Activated CD4-positive, alpha-beta T cell treated with anti-CD3 and anti-CD28 coated beads, Interleukin-2, Interleukin-6, amounts not matched to agents 100 ng/mL and 50 ng/mL, durations not matched to agents 16 hours and 8 hours (primary cell): ENCODE measurements at places on chromosomes 7 and 10.

DNA sequence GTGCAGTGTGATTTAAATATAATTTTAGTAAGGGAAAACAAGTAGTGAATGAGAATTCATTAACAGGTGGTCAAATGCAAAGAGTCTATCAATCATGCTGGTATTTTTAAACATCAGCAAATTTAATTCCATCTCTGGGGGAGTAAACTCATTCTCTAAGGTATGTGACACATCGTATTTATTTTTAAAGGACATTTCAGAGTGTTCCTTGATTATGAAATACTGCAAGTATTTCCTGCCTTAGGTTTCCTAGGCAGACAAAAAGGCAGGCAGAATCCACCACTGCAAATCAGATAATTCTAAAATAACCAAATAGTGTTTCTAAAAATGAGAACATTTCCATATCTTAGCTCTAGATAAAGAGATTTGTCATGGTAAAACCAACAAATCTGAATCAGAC, 193.8 kb downstream of the LRRTM3 start:
- no peak for DNase-seq

DNA sequence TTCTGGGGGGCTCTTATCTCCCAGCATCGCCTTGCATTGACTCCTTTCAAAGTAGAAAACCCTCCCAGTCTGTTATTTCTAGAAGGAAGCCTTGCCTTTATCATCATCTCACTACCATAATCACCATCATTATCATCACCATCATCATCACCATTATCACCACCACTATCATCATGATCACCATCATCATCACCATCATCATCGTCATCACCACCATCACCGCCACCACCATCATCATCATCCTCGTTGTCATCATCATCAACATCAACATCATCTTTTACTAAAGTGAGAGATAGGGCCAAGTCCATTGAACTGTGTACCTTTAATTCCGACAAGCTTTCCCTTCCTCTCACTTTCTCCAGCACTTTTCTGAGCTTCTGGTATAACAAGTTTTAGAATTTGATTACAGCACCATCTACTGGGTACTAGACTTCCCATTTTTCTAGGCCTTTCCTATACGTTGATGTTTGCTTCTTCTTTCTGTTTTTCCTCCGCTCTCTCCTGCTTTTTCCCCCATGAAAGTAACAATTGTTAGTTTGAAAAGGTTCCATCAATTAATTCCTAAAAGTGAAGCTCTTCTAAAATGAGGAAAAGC, 226.4 kb downstream of the BUB3 start:
- no peak for DNase-seq

- DNase-seq: no peak
Measured at GRCh38 chr7:22997871-22998518, 15.9 kb downstream of the HYCC1 start.

DNA sequence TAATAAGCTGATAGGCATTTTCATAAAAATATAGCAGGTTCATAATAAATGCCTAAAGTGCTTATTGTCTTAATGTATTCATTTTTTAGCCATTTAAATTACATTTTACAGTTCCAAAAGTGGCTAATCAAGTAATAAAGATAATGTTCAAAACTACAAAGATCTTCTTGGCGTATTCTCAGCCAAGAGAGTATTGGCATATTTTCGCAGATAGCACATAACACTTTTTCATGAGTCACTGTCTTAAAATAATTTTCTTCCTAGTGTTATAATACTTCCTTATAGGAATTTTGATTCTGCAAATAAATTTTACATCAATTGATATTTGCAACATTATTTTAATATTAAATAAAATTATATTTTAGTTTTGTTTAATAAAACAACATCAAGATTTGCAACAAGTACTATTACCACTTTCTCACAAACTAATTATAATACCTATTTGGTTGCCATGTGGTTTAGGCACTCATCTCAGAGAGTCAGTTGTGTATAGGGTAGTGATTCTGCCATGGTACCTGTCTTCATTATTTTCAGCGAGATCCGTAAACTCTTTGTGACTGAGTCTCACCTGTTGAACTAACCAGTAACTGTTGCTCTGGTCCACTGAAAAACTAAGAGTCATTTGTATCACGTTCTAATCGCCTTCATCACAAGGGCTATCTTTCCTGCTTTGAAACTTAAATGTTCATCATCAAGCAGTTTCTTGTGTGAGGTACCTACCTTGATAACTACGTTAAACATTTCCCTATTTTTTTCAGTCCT, 152.5 kb upstream of the AKR1E2 start:
- no peak for DNase-seq

GRCh38 chr7:158228131-158228530, 359.5 kb downstream of the PTPRN2 start:
- no peak for DNase-seq

DNA sequence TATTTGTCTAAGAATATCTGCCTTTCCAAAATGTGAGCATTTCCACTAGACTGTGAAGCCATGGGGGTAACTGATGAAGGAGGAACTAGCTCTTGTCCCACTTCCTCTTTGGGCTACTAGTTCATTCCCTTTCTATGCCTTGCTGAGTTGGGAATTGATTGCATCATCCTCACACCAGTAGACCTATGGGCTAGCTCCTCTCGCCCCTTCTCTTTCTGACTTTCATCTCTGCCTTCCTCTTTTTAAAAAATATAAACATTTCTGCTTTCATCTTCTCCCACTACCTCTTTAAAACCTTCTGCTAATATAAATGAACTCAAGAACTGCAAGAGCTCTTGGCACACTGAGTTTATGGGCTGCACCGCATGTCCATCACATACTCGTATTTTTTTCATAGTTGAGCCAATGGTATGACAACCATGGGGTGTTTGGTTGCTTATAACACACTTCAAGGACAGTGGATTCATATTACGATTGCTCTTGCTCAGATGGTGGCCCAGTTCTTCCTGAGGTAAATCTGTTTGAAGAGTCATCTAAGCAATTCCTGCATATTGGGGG, 182.0 kb downstream of the REEP3 start:
- DNase-seq: no peak

DNA sequence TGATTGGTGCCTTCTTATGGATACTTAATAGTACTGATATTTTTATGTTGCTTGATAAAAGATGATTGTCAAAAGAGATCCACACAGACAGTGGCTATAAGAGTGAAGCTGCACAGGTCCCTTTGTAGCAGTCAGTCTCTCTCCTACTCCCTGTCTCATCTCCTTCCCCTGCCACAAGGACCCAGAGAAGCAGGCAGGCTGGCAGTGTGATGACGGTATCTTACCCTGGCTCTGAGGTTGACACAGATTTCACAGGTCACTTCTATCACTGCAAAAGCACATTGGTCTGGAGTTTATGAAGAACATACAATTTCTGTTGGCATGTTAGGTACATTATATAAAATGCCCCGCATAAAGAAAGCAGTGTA, 64.4 kb upstream of the AHR start:
- peak; percentile 80 for DNase-seq

DNA sequence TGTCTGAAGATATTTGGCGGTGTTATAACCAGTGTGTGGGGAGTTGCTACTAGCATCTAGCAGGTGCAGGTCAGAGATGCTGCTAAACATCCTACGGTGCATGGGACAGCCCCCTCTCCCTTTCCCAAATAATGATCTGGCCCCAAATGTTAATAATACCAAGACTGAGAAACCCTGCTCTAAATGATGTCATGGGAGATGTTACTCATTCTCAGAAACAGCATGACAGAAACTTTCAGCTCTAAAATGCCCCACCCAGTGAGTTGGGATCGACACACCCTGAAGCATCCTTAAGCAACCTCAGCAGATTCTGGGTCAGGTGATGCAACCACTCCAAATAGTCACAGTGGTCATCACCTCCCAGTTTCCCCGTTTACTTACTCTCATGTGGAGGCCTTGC, 108.8 kb upstream of the MPP7 start:
- peak; percentile 77 for DNase-seq

GRCh38 chr10:125641398-125641797, 41.6 kb downstream of the TEX36 start:
- no peak for DNase-seq
